ENCODE measurements at places on chromosomes 7 and 10.

- DNase-seq, result no peak
Measured at GRCh38 chr10:14653271-14654161, 121.2 kb downstream of the FAM107B start.

DNA sequence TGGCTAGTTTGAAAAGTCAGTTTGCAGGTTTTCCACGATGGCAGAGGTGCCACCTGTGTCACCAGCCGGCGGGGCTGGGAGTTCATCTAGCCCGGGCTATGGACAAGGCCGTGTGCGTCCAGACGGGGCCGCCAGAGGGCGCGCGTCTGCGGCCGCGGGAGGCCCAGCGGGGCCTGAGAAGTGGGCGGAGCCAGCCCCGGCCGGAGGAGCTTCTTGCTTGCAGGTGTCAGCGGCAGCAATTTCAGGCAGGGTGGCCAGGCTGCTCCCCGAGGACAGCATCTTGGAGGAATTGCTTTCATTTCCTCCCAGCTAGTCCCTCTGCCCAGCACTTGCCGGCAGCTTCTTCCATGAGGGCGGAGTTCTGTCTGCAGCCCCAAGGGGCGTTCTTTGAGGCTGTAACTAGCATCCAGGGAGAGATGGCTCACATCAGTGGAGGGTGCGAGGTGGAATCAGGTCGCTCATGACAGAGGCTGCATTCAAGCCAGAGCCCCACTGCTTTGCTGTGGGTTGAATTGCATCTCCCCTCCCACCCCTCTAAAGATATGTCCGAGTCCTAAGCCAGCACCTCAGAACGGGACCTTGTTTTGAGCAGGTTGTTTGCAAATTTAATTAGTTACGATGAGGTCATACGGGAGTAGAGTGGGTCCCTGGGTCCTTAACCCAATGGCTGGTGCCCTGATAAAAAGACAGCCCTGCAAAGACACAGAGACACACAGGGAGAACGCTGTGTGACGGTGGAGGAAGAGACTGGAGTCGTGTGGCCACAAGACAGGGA is 85.9 kb upstream of the MKI67 start:
- peak; percentile 77 for DNase-seq

DNA sequence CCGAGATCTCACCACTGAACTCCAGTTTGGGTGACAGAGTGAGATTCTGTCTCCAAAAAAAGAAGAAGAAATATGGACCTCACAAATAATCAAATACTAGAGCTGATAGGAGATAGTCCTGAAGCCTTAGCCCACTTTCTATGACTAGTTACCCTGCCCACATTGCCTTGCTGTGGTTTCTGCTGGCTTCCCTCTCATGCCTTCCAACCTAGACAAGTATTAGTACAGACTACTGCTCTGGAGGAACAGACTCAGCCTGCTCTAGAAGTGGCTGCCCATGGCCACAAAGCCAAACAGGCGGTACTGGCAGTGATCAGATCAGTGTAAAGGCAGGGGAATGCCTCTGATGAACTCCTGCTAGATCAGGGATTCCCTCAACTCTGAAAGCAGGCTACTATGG is 89.7 kb upstream of the PRKAR2B start:
- no peak for DNase-seq

DNA sequence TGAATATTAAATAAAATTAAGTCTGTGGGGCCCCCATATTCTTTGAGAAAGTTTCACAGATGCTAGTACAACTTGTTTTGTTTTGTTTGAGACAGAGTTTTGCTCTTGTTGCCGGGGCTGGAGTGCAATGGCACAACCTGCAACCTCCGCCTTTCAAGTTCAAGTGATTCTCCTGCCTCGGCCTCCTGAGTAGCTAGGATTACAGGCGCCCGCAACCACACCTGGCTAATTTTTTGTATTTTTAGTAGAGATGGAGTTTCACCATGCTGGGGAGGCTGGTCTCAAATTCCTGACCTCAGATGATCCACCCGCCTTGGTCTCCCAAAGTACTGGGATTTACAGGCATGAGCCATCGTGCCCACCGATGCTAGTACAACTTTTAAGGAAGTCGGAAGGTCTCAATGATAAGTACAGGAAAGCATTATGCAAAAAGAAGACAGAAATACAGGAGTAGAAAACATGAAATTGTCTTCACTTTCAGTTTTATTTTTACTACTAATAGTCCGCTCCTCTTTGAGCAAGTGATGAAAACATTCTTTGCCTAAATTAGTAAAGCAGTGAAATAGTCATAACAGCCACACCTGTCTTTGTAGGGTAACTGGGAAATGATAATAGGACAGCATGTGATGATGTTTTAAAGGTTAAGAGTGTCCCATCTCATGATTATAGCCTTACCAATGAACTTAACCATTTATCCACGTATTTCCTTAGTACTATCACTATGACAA is 147.5 kb downstream of the SEMA3D start:
- no peak for DNase-seq

GRCh38 chr10:101557541-101557940 is 30.5 kb downstream of the POLL start:
- no peak for DNase-seq

- no peak for DNase-seq
Measured at GRCh38 chr7:134825666-134826065, 46.2 kb downstream of the CALD1 start.

GRCh38 chr10:122165484-122166276 is 105.4 kb upstream of the BTBD16 start:
- no peak for DNase-seq

GRCh38 chr7:65938336-65938895 is 43.6 kb downstream of the GUSB start:
- DNase-seq, result no peak

GRCh38 chr7:17934612-17935240 is 5.6 kb downstream of the SNX13 start:
- no peak for DNase-seq

DNA sequence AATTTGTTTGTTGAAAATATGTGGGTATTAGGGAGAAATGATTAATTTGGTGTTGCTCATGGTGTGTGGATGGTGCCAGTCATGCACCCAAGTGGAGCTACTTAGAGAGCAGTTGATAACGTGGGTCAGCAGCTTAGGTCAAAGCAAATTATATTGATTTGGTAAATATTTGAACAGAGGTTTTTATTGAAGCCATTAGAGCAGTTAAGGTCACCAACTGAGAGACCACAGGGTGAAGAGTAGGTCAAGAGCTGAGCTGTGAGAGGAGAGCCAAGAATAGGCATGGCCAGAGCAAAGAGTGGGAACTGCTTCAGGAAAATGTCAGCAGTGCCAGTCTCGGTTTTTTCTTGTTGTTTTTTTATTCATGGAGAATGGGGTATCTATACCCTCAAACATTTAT is 97.9 kb downstream of the TMEM168 start:
- DNase-seq, result no peak

DNA sequence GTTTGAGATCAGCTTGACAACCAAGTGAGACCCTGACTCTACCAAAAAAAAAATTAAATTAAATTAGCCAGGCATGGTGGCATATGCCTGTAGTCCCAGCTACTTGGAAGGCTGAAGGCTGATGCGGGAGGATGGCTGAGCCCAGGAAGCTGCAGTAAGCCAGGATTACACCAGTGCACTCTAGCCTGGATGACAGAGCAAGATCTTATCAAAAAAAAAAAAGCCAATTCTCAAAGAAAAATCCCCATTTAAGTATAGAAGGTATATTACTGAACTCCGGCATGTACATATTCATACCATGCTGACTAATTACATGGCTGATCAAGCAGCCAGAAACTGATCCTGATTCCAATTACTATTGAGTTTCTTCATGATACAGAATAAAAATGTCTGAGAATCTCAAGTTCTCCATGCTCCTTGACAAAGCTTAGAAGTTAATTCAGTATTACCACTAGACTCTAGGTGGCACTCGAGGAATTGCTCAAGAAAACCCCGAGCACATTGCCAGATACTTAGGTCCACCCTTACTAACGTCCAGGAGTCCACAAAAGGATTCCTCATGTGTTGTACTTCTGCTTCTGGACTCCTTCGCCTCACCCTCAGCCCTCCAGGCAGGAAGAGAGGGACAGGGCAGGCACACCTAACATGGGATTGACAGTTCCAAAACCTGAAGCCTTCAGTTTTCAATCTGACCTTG is 148.9 kb downstream of the PARD3 start:
- no peak for DNase-seq

- DNase-seq, result peak; percentile 82
Measured at GRCh38 chr10:79322616-79323543, 24.4 kb upstream of the PPIF start.

DNA sequence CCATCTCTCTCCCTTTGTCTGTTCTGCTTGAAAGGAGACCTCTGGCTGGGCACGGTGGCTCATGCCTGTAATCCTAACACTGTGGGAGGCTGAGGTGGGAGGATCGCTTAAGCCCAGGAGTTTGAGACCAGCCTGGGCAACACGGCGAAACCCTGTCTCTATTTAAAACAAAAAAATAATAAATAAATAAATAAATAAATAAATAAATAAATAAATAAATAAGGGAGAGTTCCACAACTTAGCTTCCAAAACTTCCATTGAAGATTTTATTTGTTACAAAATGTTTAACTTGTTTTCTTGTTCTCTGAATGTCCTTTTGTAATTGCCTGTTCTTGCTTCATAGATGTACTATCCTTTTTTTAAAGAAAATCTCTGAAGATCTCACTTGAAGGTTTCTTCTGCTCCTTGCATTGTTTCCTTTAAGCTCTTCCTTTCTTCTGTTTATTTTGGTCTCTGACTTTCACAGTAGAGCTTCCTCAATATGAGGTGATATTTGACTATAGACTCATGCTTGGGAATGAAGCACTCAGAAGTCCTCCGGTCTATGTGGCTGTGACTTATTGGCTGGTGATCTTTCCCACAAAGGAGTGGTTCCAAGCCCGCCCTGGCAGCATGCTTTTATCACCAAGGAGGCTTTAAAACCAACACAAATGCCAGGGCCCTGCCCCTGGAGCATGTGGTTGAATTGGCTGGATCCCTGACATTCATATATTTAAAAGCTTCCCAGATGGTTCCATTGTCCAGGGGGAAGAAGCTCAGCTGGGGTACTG is 18.1 kb upstream of the NPTX2 start:
- DNase-seq, result no peak

DNA sequence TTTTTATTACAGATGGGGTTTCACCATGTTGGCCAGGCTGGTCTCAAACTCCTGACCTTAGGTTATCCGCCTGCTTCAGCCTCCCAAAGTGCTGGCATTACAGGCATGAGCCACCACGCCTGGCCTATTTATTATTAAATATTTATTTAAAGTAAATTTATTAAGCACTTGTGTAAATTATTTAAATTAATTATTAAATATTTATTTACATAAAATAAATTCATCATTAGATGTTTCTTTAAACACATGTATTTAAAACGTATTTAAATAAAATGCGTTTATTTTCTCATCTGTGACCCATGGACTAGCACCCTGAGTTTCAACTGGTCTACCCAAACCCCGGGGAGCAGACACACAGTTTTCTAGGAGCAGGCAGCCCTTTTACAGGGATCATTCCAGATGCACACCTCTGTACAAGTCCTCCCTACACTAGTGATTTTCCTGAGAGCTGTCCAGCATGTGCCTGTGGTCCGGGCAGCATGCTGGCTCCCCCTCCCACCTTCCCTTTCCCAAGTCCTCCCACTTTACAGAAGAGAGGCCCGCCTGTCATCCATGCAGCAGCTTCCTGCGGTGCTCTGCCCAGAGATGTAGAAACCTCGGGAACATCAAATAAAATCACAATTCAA is 89.2 kb upstream of the ATP6V0A4 start:
- DNase-seq, result no peak

DNA sequence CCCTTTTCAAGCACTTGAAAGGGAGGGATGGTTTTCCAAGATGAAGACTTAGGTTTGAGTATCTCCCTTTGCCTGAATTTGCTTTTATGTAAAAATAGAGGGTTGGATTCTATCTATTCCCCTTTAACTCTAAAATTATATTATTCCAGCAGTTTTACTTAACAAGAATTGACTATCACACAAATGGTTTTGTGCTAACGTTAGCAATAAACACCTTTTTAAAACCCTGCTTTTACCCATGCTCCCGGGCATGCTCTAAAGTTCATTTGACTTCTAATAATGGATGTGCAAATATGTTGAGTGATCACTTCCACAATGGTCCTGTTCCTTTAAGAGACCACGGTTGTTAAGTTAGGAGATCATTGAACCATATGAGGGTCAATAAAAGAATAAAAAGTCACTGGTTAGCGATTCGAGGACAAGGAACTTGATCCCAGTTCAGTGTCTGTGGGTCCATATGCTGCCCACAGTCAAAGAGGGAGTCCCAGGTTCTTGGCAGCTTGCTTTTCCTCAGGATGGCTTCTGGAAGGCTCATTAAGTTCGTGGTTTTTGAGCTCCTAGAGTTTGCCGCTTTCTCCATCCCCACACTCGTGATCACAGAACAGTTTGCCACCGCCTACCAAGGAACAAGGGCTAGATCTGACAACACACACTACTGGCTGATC is at the start of gene TMEM236:
TMEM236 (plus strand) TSS at position 421 of the 665 bp plus-strand sequence; CDS start at position 516, 95 bp downstream.
- DNase-seq, result no peak

DNA sequence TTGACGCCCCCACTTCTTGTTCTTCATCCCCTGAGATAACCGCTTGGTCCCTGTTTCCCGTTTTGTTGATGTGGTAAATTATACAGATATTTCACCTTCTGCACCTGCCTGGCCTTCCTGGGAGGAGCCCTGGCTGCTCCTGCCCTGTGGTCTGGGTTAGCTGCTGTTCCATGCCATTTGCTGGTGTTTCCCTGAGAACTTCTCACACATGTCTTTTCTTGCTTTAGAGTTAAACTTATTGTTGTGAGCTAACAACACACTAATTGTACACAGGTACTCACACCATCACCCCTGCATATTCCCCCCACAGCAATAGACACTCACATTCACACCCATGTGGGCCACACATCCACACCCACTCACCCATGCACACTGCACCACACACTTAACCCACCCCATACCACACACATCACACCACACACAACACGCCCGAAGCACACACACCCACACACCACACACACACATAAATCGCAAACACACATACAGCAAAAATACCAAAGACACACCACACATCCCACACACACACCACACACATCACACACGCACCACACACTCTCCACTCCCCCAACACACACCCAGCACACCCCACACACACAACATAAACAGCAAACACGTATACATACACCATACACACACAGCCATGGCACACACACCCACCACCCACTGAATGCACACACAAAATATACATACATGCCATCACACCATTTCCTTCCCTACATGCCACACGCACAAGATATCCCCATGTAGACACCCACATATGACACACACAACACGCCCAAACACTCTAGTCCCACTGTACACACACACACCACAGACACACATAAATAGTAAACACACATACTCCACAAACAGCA is 19.4 kb upstream of the ANTXRL start:
- no peak for DNase-seq

GRCh38 chr7:22669692-22670421 is 57.1 kb upstream of the IL6 start:
- no peak for DNase-seq

GRCh38 chr7:56046721-56047445 is 4.4 kb downstream of the PSPH start:
- DNase-seq, result no peak

GRCh38 chr7:141483044-141483443 is 68.2 kb upstream of the AGK start:
- no peak for DNase-seq

GRCh38 chr7:157640144-157640543 is 303.3 kb downstream of the DNAJB6 start:
- DNase-seq, result no peak

GRCh38 chr7:87850836-87851593 is 25.1 kb downstream of the SLC25A40 start:
- no peak for DNase-seq

GRCh38 chr10:17872191-17873091 is 63.3 kb downstream of the MRC1 start:
- no peak for DNase-seq

- no peak for DNase-seq
Measured at GRCh38 chr10:15365692-15366091, 5.4 kb downstream of the FAM171A1 start.
